Sciatic nerve (tissue), 2 donors: ENCODE measurements at places on chromosomes 1 and 21.
A peak's percentile ranks its signal among the peaks of the same experiment; 100 is the strongest.

GRCh38 chr1:52416811-52417210 lies 12.4 kb downstream of the PRPF38A start:
- DNase-seq: no peak

DNA sequence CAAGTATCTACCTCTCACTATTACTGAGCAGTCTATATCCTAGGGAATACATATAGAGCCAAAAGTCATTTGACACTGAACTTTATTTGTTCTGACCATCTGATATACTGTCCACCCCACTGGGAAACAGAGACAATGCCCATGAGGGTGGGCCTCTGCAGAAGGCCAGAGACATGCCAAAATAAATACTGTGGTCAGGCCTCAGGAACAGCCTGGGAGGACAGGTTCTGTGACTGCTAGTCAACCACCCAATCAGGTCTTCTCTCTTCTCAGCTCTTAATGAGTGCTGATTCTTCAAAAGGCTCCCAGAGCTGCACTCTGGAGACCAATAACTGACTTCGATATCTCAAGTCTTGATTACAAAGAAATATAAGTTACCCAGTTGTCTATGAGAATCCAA lies 5.5 kb upstream of the ANKRD35 start:
- DNase-seq: no peak

GRCh38 chr1:22673486-22674409 lies 20.7 kb downstream of the C1QB start:
- peak; percentile 73 for DNase-seq

DNA sequence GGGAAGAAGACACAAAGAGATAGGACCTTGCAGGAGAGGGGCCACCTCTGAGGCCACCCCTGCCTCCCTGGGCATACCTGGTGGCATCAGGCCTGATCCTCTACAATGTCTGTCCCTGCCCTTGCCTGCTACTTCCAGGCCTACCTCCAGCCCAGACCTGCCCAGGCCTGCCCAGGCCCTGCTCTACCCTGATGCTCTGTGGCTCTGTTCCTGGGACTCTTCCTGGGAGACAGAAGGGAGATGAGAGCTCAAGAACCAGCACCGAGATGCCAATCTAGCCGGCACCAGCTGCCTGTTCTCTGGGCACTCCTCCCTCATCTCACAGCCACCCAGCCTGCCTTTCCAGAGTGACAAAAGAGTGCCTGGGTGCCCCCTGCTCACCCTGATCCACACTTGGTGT lies 2.7 kb downstream of the CELF3 start:
- no peak for DNase-seq

- no peak for DNase-seq
Measured at GRCh38 chr1:56758794-56759193, 60.4 kb downstream of the FYB2 start.

DNA sequence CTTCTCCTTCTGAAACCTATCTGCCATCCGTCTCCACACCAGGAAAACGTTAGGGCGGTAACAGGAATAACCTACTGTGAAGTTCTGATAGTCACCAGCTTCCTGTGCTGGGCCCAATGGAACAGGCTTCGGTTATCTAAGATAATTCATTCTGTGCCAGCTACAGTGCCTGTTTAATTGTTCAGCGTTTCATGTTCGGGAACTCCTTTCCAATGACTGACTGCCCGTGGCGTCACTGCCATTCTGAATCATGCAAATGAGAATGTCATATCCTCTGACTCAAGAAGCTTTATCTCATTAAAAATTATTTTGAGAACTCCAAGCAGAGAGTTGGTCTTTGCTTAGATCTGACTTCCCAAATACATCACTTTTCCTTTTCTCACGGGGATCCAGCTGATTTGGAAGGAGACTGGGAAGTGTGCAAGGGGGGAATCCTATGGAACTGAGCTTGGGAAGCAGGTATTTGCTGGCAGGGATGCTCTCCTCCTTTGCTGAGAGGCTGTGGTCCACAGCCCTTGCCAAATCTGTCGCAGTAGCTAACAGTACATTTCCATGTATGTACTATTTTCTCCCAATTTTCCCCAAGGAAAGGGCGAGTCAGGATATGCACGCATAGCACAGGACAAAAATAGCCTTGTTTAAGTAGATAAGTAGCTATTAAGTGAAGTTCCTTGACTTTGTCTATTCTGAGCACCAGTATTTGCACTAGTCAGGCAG lies 358.7 kb downstream of the LTN1 start:
- no peak for DNase-seq

DNA sequence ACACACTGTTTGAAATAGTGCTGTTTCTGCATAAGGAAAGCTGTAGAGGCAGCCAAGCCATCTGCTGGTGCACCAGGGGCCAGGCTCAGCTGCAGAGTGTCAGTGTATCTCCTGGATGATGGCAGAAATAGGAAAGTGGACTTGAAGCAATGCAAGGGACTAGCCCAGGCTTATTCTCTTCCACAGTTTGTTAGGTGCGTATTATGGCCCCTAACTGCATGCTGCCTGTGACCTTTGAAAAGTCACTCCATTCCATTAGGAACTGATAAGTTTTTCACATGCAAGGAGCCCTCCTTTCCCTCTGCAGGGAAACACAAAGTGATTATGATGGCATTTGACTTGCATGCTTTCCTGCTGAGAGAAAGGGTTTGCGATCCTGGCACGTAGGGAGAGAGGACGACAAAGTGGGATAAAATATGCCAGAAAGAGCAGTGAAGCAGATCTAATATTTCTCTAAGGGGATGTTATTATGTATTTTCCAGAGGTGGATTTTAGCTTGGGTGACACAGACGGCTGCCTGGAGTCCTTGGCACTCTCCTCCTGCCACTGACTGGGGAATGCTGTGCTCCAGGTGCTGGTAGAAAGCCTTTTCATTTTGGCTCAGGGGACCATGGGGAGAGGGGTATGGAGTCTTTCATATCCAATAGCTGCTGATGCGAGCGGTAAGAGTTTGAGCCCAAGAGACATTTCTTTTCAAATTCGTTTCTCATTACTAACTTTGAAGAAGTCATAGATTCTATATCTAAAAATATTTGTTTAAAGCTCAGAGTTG lies 402.1 kb upstream of the B3GALT2 start:
- DNase-seq: no peak

GRCh38 chr21:17711896-17712295 lies 99.2 kb upstream of the BTG3 start:
- DNase-seq: no peak

- DNase-seq: no peak
Measured at GRCh38 chr1:92877081-92877711, 45.4 kb downstream of the RPL5 start.

DNA sequence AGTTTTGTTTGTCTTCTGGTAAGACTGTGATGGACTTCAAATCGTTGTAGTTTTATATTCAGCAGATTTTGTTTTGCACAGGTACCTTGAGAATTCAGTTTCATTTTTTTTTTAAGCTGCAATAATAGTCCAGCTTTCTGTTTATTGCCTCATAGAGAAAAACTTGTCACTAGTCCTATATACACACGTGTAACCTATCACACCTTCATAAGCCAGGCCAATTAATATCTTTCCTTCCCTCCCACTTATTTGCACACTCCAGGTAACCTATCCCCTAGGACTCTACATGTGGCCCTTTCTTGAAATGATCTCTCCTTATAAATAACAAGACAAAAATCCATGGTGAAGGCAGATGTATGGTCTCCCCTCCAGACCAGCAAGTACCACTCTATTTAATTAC lies 62.4 kb downstream of the SLC22A15 start:
- no peak for DNase-seq

DNA sequence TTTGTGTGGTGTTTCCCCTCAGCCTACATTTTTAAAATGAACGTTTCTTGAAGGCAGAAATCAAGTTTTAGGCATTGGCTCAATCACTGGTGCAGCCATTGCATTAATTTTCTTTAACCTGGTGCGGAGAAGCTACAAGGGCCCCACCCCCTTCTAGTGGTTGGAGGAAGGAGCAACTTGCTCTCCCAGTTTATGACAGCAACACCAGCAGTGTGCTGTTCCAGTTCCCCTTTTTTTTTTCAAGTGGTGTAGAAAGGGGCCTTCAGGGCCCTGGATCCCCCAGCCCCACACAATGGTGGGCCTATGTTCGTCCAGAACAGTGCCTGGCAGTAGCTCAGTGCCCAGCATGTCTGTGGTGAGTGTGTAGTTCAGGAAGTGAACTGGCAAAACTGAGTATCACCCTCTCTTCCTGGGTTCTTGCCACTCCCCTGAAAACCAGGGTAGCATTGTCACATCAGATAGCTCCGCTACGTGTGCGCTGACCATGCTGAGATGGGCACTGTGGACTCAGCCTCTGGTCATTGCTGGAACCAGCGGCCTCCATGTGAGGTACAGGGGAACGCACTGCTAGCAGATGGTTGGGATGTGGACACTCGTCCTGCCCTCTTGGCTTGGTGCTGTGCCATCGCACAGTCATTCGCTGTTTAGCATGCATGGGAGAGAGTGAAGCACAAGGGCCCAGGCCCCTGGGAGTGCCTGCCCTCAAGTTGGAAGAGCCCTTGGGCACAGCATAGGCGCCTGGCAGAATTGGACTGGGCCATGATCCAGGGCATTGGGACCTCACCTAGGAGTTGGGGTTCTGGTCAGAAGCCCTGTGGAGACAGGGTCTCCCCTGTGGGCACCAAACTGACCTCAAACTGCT lies 7.2 kb downstream of the ARF1 start:
- peak; percentile 51 for DNase-seq

GRCh38 chr1:153430561-153430960 lies 14.2 kb downstream of the S100A7A start:
- DNase-seq: no peak

DNA sequence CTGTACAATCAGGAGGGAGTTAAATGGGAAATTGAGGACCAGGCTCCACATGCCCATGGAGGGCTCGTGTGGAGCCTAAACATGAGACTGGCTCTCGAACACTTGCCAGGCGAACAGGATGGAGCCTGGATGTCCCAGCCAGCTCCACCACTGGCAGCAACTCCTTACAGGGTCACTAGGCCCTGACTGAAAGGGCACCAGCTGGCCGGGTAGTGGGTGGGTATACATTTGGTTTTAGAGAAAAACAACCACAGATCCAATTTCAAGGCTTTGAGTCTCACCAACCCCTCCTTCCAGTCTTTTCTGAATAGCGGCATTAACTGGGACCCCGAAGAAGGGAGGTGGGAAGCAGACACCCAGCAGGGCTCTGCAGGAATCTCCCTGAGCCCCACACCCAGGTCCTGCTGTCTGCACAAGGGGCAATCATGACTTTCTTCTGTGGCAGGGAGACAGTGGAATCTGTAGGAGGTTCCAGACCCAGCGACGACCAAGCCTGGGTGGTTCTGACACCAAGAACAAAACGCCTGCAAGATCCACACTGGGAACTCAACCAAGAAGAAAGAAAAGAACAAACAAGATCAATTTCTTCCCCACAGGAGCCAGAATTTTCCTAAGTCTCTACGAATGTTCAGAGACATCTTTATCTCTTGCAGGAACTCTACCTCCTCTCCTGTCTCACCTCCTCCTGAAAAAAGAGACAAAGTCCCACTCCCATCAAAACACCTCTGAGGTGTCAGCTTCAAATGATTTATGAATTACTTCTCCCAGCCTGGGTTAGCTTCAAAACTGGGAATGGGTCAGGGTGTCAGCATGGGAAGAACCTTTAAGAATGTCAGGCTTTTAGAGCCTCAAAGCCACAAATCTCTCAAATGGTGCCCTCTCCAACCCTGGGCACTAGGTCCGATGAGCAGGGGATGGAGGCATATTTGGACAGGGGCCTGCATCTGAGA lies 26.5 kb upstream of the SRP9 start:
- DNase-seq: no peak

DNA sequence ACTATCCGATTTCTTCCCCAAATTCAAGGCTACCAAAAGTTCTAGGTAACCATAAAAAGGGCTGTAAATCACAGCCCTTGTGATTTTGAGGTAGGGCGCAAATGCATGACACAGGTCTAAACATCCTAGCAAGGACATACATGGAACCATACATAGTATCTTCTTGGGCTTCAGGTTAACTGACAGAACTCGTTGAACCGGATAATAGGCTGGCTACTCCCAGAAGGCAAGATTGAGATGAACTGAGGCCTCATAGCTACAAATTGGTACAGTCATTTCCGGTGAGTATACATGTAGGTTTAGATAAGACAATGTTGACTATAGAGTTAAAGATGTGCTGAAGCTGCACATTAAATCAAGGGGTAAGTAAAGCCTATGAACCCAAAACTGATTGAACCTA lies 27.3 kb upstream of the TP53BP2 start:
- DNase-seq: no peak

DNA sequence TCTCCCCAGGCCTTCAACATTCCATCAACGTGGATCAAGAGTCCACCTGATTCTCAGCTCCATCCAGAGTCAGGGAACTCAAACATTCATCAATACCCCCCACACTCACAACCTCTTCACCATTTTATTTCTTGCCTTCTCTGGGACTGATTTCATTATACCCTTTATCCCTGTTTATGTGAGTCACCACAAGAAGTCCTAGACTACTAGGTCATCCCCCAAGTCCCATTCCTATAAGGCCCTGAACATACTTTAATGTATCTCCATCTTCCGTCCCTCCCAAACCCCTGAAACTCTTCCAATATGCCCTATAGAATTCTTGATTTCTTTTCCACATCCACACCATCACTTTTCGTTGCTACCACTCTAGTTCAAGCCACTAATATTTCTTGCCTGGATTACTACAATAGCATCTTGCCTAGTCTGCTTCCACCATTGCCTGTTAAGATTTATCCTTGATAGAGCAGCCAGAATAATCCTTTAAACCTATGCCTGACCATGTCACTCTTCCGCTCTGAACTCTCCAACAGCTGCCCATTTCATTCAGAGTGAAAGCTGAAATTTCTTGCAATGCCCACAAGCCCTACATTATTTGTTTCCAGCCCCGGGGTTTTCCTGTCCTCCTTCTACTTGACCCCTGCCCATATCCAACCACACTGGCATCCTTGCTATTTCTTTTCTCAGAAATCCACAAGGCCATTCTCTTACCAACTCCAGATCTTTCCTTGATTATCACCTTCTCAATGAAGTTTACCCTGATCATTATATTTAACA lies 9.4 kb upstream of the SAMD13 start:
- DNase-seq: no peak

GRCh38 chr1:100065969-100066227 lies 66.8 kb downstream of the SASS6 start:
- DNase-seq: no peak

DNA sequence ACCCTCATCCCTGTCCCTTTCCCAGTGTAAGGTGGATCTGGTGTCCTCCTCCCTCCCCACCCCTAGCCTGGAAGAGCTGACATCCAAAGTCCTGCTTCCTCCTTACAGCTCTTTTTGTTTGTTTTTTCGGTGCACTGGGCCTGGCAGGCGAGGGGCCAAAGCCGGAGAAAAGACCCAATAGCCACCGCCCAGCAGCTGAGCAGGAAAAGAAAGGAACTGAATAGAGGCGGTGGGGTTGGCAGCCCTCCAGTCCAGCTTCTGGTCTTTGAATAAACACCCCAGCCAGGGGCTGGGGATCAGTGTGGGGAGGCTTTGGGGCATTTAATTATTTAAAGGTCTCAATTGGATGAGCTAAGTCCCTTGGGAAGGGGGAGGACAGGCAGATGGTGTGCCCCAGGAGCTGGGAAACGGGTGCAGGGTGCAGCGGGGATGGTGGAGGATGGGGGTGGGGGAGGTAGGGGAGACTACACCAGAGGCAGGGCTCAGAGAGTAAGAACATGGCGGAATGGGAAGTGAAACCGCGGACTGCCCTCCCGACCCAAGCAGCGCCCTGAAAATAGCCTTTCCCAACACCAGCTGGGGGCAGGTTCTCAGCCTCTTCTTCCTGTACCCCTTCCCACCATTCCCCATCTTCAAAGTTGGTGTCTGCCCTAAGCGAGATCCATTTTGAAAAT lies 20.2 kb downstream of the BTG2 start:
- DNase-seq: peak; percentile 85

GRCh38 chr1:18110968-18111367 lies 3.4 kb downstream of the IGSF21 start:
- DNase-seq: peak; percentile 66

- DNase-seq: no peak
Measured at GRCh38 chr1:76374086-76374485, 299.5 kb downstream of the ST6GALNAC3 start.
